Motor neuron (in vitro differentiated cells): ENCODE measurements at places on chromosomes 5 and 9.

DNA sequence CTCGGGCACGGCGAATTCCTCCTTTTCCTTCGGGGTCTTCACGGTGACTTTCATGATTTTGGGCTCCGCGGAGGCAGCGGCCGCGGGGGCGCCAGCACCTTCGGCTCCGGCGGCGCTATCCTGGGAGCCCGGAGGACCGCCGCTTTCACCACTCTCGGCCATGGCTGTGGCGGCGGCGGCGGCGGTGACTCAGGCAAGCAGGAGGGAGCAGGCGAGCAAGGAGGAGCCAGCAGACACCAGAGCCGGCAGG, 315 bp downstream of the UBQLN1 start:
- peak; percentile 81 for ATAC-seq

DNA sequence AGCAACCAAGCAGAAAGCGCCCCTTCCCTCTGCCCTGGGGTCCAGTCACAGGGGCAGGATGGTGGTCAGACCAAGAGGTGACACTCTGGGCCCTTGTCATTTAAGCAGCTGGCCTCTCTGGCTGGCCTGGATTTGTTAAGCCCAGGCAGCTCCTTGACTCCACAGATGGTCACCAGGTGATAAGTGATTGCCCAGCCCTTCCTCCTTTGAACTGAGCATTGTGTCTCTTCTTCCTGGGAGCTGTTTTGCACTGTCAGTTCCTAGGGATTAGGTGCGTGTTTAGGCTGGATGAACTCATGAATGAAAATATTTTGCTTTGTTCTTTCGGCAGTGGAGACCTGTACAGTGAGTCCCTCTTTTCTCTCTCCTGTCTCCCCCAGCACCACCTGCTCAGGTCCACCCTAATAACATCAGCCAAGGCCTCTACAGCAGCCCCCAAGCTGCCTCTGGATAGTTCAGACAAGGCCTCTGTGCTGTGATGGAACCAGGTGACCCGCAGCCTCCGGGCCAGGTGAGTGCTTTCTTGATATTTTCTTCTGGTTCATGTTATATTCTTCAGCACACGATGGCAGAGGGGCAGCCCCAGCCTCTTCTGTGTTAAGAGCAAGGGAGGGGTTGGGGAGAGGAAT, 139.7 kb upstream of the PITX1 start:
- ATAC-seq = no peak

GRCh38 chr5:69136293-69136692, 30.7 kb upstream of the CCNB1 start:
- ATAC-seq = no peak

GRCh38 chr5:111776913-111777781, 20.2 kb upstream of the NREP start:
- no peak for ATAC-seq

GRCh38 chr9:14030375-14031059, 283.4 kb downstream of the NFIB start:
- ATAC-seq = peak; percentile 82

DNA sequence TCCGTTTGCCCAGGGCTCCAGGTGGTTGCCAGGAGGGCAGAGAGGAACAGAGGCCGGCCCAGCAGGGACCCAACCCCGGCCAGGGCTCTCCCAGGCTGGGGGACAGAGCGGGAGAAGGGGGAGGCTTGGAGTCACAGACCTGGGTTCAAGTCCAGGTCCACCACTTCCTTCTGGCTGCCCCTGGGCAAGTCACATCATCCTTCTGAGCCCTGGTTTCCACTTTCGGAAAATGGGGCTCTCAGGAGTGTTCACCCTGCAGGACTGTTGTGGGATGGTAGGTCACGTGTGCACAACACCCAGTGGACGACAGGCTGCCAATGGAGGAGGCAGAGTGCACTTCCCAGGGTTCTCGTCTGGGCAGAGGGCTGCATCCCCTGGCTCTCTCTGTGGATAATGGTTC, 245.4 kb downstream of the PBX3 start:
- no peak for ATAC-seq
